CD8-positive, alpha-beta memory T cell (primary cell): ENCODE measurements at places on chromosomes 3 and 15. TPM values are rescaled to one million over a fixed set of nuclear protein-coding genes. Genes with fewer than 3 reads are reported as not detected.

- no peak for DNase-seq
These were observed 68.0 kb upstream of the ARL8B start for GRCh38 chr3:5054098-5054497.

DNA sequence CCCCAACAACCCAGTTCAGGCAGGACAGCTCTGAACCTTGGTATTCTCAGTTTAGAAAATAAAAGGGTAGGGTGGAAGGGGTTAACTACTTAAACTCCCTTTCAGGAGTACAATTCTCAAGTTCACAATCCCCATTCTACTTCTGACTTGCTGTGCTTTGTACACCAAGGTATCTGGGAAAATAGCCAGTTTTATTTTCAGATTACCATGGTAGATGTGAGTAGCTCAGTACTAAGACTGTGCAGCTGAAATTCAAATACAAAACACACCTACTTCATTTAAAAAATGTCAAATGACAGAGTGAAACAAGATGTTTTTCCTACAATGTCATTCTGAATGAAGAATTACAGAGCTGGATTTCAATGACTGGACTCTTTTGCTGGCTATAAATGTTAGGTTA, 27.4 kb downstream of the SLC7A14 start:
- DNase-seq = no peak

- DNase-seq = no peak
These were observed 109.1 kb downstream of the POLQ start for GRCh38 chr3:121436641-121437040.

Gene ATP8B4
- 8.5 TPM for total RNA-seq

Gene GATA2
- total RNA-seq = not detected

Gene MME
- total RNA-seq = 0.04 TPM

Gene RHOV
- total RNA-seq = 0.40 TPM
